ENCODE measurements at places on chromosomes 11 and 22.
A peak's percentile ranks its signal among the peaks of the same experiment; 100 is the strongest.

DNA sequence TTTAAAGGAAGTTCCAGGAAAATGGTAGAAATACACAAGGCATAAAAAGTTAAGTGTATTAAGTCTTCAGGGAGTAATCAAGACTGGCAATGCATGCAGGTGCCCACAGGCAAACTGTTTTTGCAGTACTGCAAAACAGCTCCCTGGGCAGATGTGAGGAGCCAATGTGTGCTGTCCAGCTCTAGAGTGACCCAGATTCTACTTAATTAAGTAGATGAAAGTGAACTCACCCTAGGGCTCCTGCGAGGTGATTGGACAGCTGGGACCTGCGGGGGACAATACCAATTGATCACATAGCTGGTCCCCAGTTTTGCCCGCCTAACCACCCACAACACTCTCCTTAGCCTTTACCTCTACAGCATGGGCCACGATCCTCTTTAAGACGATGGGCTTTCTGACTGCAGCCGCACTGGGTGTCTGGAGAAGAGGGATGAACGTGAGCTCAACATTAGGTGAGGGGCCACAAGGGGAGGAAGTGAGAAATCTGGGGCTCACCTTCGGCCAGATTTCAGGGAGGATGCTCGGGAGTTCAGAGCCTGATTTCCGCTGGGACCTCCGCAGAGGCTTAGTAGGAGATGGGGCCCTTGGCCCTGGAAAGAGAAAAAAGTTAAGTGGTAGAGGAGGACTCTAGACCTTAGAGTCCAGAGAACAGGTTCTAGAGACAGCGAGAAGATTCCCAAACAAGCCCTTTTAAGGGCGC, 556 bp downstream of the CDCA5 start:
- no peak for DNase-seq

- no peak for DNase-seq
Measured at GRCh38 chr11:92524542-92524941, 299.9 kb downstream of the FAT3 start.

- DNase-seq: no peak
Measured at GRCh38 chr22:41479671-41480396, 10.9 kb downstream of the ACO2 start.

DNA sequence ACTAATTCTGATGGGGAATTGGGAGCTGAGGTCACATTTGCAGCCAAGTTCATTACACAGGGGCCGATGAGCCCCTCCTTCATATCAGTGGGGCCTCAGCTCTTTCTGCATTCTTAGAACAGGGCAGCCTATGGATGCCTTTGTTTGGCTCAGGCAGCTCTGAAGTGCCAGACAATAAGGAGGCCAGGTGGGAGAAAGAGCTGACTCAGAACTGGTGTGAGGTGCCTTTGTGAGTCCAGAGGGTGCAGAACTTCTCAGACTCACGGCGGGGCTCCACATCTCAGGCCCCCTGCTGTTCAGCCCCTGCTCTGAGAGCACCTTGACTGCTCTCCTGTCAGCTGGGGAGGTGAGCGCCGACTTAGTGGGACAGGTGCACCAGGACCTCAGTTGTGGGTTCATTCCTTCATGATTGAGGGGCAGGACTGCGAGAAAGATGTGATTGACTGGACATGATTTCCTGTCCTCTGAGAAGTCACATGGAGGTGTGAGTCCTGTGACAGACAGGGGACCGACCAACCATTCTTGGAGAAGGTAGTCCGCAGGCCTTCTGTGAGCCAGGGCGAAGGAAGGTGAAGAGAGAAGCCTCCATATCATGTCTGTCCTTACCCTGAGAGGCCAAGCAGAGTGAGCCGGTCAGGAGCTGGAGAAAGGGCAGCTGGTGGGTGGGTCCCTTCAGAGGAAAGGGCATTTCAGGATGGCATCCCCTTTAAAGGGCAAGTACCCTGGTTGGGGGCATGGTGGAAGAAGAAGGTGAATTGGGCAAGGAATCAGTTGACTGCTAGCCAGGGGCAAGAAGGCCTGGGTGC, 245.0 kb upstream of the TBCEL start:
- DNase-seq: no peak

DNA sequence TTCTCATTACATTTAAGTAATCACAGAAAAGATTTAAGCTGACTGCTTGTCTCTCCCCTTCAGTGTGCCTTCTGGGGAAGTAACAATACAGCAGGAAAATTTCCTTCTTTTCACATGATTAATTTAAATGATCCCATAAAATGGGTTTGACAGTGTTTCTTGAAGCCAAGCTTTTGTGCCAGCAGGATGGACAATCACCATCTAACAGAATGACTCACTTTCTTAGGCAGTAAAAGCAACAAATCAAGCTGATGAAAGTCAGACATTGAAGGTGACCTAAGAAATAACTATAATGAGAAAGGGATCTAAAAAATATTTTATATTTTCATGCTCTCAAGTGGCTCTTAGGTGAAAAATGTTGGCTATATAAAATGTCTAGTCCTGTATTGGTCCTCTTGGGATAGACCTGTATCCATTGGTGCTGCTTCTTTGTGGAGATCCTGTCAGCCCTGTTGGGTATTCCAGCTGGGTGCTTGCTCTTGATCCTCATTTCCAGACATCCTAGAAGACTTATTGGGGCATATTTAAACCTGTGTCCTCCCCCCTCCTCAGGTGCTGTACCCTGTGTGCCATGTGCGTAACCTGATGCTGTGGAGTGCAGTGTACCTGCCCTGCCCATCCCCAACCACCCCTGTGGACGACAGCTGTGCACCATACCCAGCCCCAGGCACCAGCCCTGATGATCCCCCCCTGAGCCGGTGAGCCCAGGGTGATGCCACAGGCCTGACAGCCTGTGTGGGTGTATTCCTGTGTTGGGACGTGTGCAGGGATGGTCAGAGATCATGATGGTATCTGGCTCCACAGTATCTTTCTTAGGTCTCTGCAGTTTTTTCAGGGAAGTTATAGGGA, 62.7 kb upstream of the HORMAD2 start:
- no peak for DNase-seq

- no peak for DNase-seq
Measured at GRCh38 chr11:130050257-130050656, 19.4 kb upstream of the APLP2 start.

DNA sequence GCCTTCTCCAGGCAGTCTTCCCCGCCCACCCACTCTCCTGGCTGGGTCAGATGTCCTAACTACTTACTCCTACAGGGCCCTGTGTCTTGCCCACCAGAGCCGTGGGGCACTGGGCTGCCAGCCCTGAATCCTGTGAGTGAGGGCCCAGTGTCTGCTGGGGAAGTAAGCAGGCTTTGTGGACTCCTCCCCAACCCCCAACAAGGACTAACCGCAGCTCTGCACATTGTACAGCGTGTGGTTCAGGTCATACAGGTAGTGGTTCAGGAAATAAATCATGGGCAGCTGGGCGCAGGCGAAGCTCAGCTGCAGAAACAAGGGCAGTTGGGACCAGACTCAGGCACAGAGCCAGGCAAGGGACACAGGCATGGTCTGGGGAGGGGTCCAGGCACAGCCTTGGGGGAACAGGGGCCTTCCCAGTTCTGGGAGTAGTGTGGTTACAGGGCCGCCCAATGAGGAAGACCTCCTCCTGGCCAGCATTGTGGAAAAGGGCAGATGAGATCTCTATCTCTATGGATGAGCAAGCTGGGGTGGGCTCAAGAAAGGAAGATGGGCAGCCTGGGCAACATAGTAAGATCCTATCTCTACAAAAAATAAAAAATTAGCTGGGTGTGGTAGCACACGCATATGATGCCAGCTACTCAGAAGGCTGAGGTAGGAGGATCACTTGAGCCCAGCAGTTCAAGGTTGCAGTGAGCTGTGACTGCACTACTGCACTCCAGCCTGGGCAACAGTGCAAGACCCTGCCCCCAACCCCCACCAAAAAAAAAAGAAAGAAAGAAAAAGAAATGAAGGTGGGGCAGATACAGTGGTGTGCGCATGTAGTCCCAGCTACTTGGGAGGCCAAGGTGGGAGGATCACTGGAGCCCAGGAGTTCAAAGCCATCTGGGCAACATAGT, 5.5 kb downstream of the UNC93B1 start:
- no peak for DNase-seq

DNA sequence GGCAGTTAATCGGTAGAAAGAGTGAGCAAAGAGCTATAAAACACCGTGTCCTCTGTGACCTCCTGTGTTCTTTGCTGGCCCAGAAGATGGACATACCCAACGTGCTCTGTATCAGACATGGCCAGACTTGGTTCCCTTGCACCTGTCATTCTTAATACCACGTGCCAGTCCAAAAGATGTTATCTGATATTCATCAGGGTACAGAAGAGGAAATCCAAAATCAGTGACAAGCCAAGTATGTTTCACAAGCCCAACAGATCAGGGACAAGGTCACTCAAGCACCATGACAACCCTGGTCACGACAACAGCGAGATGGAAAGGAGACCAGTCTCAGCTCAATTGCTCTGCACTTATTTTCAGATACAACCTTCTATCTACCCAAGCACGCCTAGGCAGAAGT, 3.4 kb downstream of the LRP4 start:
- DNase-seq: no peak

- DNase-seq: no peak
Measured at GRCh38 chr11:115366826-115367225, 137.4 kb downstream of the CADM1 start.

DNA sequence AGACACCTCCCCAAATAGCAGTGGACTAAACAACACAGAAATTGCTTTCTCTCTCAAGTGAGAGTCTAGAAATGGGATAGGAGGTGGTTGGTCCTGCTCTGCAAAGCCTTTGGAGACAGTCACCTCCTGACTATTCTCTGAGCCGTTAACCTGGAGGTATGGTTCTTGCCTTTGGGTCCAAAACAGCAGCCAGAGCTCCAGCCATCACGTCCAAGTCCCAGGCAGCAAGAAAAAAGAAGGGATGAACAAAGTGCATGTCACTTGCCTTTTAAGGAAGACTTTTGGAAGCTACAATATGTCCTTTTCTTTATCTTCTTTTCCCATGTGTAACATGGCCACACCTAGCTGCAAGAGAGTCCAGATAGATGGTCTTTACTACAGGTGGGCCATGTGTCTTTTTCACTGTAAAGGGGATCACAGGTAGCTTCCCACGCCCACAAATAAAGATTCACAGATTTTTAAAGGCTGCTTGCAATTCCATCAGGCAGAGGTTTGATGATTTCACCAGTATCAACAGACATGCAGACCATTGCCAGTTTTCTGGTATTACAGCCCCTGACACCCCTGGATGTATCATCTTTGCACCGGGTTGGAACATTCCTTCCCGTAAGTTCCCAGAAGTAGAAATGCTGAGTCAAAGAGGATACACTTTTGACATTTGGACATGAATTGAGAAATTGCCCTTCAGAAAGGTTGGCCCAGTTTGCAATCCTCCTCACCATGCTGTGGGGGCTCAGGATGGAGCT, 66.0 kb downstream of the MYEOV start:
- no peak for DNase-seq

- DNase-seq: peak; percentile 15
Measured at GRCh38 chr11:130001461-130002351, 929 bp downstream of the PRDM10 start.

GRCh38 chr22:22507743-22508273, 734 bp downstream of the ZNF280B start:
- no peak for DNase-seq

GRCh38 chr22:29060931-29061330, 700 bp downstream of the C22orf31 start:
- DNase-seq: no peak

DNA sequence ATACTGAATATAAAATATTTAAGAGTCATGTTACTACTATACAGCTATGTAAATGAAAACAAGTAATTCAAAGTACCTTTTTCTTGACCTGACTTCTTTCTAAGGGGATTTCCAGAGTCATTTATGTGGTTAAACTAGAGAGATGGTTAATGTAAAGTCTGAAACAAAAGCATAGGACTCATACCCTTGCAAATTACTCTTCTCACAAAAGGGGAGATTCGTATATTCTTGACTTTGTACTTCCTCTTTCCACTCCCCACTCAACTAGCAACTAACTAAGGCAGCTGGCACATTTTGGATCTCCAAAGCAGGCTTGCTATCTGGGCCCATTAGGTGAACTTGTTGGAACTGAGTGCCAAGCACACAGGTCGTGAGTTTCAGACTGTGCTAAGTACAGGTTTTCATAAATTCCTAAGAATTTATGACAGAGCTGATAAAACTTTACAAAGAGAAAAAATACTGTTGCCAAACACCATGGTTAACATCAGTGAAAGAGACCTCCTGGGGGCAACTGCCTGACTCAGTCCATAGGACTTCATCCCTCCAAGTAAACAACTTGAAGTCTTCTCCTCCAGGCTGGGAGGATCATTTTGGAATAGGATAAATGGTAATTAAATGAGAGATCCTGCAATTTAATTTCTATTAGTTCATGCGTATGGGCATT, 77.0 kb upstream of the DDI1 start:
- no peak for DNase-seq

DNA sequence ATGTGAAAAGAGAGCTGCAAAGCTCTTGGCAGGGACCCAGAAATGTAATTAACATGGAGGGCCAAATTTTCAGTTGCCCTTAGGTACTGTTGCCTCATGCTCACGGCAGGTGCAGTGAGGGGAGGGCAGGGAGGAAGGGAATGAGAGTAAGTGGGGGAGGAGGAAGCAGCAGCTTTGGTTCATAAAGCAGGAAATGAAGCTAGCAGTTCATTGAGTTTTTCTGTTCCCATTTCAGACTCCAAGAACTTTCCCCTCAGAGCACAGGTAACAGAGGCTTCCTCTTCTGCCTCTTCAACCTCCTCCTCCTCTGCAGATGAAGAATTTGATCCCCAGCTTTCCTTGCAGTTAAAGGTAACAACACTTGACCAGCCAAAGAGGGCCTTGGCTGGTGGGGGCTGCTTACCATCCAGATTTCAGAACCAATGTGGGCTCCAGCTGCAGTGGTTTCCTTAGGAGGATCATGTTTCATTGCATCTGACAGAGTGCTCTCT, 57.9 kb upstream of the PARVA start:
- peak; percentile 71 for DNase-seq

- DNase-seq: no peak
Measured at GRCh38 chr11:72298931-72299330, 55.0 kb upstream of the PHOX2A start.

GRCh38 chr11:15650105-15650938, 535.6 kb downstream of the INSC start:
- DNase-seq: peak; percentile 53

DNA sequence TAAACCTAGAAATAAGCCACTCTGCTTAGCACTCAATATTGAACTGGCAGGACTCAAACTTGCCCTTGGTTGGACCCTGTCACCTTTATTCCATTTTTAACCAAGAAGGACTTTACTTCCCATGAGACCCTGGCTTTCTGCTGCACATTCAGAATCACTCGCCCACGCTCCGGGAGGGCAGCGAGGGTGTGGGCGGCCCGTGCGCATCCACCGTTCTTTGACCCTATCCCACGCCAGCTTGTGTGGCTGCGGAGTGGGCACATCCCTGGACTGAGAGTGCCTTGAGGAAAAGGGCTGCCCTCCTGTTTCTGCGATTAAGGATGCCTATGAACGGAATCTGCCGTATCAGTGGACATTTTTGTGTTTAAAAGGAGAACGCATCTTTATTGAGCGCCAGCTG, 39.6 kb downstream of the TRIM44 start:
- no peak for DNase-seq

- no peak for DNase-seq
Measured at GRCh38 chr11:13984616-13985450, 22.3 kb downstream of the SPON1 start.

DNA sequence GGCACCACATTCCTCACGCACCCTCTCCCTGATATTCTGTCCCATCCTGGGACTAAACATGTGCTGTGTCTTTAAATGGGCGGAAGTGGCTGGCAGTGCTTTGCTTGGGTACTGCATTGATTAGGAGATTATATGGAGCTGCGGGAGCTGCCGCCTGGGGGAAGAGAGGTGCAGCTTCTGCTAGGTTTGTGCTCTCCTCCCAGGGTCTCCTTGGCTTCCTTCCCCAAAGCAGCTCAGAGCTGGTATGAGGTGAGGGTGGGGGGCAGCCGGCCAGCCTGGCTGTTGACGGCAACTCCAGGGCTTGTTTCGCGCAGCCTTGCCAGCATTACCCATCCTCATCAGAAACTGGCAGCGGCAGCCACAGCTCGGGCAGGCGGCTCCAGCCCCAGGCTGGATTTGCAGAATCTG, 95.4 kb downstream of the GRAMD1B start:
- no peak for DNase-seq

All from NCI-H510A (cell line).